Purkinje cell (primary cell): ENCODE measurements at places on chromosomes 3 and 15. TPM values are rescaled to one million over a fixed set of nuclear protein-coding genes. Genes with fewer than 3 reads are reported as not detected.

The MST1R gene
- polyA plus RNA-seq, result not detected in 2 replicates

The C3orf22 gene
- not detected in 2 replicates for polyA plus RNA-seq

The ITIH1 gene
- polyA plus RNA-seq, result not detected in 2 replicates

The KLHL40 gene
- polyA plus RNA-seq, result not detected in 2 replicates

The GOLGA6L4 gene
- polyA plus RNA-seq, result 3.4 and 3.5 TPM in 2 replicates

The ZNF501 gene
- 0.20 and 2.7 TPM in 2 replicates for polyA plus RNA-seq

The HGD gene
- not detected in 2 replicates for polyA plus RNA-seq

The CFAP20DC gene
- 1.2 and 1.4 TPM in 2 replicates for polyA plus RNA-seq

The BTLA gene
- polyA plus RNA-seq, result not detected in 2 replicates

The ISL2 gene
- polyA plus RNA-seq, result not detected in 2 replicates

The MESP2 gene
- not detected in 2 replicates for polyA plus RNA-seq

The SEMA5B gene
- polyA plus RNA-seq, result 0.42 and 2.9 TPM in 2 replicates

The MYD88 gene
- polyA plus RNA-seq, result not detected in 2 replicates
